Common myeloid progenitor, CD34-positive (primary cell): ENCODE measurements at places on chromosomes 1 and 21.

GRCh38 chr21:33660406-33660805, 18.1 kb downstream of the ITSN1 start:
- no peak for DNase-seq
- no peaks in the 10 kb centered on the region for H3K27me3 ChIP-seq
- no peak overlapping the region for H3K4me3 ChIP-seq
- H3K36me3 ChIP-seq: no peaks in the 10 kb centered on the region
- no peaks in the 10 kb centered on the region for H3K4me1 ChIP-seq

GRCh38 chr1:74681001-74681400, 7.4 kb upstream of the ERICH3 start:
- H3K27ac ChIP-seq: no peak overlapping the region
- no peaks in the 10 kb centered on the region for H3K27me3 ChIP-seq
- H3K36me3 ChIP-seq: no peaks in the 10 kb centered on the region

DNA sequence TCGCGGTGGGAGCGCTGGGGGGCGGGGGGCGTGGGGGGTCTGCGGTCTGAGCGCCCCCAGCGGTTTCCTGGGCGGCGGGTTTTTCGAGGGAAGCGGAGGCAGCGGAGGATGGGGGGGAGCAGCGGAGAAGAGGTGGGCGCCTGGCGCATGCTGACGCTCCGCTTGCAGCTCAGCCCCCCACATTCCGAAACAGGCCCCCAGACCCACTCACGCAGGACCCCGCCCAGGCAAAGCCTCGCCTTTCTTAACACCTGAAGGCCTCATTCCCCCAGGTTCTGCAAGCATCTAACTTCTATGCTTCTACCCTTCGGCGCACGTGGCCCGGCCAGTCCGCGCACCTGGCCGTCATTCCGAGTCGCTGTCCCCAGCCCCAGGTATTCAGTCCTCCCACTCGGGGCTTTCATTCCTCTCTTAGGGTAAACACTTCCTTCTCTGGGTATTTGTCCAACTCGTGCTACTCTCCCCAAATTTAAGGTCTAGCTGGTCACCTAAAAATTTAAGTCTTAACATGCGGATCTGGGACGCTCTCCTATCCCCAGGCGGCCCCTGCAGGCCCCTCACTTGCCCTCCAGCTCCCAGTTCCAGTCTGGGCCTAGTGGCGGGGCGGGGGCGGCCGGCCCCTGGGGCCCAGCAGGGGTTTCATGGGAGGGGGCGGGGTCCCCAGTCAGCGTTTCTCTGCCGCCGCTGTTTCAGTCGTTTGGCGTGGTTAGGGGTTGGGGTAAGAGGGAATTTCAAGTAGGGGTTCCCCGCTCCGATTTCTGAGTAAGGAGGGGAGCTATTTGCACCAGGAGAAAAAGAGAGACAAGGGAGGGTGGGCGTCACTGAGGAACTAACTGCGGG, 2.8 kb upstream of the ZBTB7B start:
- H3K4me3 ChIP-seq: peak overlapping the region; percentile 16
- H3K27ac ChIP-seq: peak overlapping the region; percentile 79
- H3K27me3 ChIP-seq: no peaks in the 10 kb centered on the region
- H3K36me3 ChIP-seq: no peaks in the 10 kb centered on the region

DNA sequence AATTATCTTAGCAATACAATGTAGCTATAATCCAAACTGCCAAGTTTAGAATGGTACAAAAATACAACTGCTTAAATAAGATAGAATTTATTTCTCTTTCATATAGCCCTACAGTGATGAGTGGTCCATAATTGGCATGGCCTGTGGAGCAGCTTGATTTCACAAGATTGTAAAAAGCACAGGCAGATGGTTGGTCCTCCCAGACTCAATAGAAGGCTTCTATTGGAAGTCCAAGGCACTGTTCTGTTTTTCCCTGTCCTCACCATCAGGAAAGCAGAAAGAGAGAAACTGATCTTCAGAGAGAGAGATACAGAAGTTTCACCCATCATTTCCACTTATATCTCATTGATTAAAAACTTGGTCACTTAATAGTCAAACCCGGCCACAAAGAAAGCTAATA, 1.8 kb upstream of the OR6P1 start:
- no peaks in the 10 kb centered on the region for H3K36me3 ChIP-seq
- H3K27me3 ChIP-seq: no peaks in the 10 kb centered on the region
- H3K4me3 ChIP-seq: no peak overlapping the region
- no peaks in the 10 kb centered on the region for H3K4me1 ChIP-seq

DNA sequence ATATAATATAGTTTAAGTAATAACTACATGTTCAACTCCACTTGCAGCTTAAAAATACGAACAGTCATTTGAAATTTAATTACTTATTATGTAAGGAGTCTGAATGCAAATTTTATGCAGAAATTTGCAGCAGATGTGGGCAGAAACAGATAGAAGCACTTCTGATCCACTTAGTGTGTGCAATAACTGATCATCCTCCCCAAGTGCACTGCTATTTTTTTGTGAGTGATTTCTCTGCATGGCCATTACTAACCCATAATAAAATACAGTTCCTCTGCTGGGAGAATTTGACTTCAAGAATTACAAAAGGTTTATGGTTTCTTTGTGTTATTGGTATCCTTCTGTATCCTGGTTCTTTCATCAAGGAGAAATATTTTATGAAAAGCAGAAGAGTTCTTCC, 611.5 kb upstream of the RGS18 start:
- H3K4me3 ChIP-seq: no peak overlapping the region
- DNase-seq: no peak
- H3K4me1 ChIP-seq: no peaks in the 10 kb centered on the region
- H3K36me3 ChIP-seq: no peaks in the 10 kb centered on the region
- no peak overlapping the region for H3K27ac ChIP-seq
- no peaks in the 10 kb centered on the region for H3K27me3 ChIP-seq

- no peak overlapping the region for H3K4me3 ChIP-seq
- H3K4me1 ChIP-seq: no peaks in the 10 kb centered on the region
- no peaks in the 10 kb centered on the region for H3K27me3 ChIP-seq
- peak; percentile 63 for DNase-seq
- H3K27ac ChIP-seq: no peak overlapping the region
These were observed 85.4 kb upstream of the OLIG2 start for GRCh38 chr21:32940079-32941014.
